Left renal pelvis (tissue), 4 donors: ENCODE measurements at places on chromosomes 11 and 22.

DNA sequence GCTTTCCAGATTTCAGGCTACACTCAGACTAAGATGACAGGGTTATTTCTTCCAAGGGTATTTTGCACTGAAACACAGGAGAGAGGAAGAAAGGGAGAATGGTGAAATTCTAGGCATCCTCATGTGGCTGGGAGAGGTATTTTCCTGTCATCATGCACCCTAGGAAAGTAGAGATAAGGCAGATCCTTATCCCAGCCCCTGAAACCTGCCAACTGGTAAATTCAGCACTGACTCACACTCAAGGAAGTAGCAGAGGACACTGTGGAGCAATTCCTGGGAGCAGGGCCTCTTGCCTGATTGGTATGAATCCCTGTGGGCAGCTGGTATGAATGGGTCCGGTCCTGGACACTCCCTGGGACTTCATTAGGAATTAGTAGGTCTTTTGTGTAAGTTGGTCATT, 37.6 kb upstream of the SLC5A1 start:
- DNase-seq = no peak

DNA sequence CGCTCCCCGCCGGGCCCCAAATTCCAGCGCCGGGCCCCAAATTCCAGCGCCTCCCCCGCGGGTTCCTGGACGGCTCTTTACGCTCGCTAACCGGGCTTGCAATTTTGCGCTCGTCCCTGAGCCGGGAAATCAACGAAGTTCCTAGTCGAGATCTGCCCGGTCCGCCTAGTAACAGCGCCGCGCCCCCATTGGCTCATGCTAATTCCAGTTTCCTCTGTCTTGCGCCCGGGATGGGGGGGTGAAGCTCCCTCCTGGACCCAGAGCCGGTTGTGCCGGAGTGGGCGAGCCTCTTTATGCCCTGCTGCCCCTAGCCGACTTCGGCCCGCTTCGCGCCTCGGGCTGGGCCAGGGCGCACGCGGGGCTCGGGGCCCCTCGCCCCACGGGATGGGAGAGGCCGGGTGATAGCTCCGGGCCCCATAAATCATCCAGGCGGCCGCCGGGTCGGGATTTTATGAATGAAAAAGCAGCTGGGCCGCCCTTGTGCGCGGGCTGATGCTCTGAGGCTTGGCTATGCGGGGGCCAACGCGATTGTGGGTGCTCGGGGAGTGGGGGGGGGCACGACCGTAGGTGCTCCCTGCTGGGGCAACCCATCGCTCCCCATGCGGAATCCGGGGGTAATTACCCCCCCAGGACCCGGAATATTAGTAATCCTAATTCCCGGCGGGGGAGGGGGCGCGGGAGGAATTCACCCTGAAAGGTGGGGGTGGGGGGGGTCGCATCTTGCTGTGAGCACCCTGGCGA, 1.8 kb upstream of the CCND1 start:
- DNase-seq = peak; percentile 93

DNA sequence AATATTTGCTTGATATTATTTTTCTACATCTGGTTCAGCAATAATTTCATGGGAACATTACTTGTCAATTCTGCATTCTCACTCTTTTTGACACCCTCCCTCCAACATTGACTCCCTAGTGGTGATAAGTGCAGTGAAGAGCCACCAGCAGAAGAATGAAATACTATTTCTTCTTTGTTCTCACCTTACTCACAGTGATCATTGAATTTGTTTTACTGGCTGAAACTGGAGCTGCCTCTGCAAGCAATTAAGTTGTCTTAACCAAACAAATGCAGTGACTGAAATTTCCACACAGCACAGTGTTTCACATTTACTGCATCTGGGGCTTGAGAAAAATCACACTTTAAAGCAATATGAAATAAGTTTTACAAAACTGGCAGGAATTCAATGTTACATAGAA, 189.8 kb downstream of the JRKL start:
- no peak for DNase-seq

- DNase-seq = no peak
Observed at GRCh38 chr11:109130910-109131309, 291.1 kb upstream of the C11orf87 start.

- no peak for DNase-seq
Observed at GRCh38 chr22:42937164-42937843, 77.6 kb downstream of the PACSIN2 start.

- no peak for DNase-seq
Observed at GRCh38 chr22:24925586-24926427, 20.7 kb downstream of the LHFPL7 start.

DNA sequence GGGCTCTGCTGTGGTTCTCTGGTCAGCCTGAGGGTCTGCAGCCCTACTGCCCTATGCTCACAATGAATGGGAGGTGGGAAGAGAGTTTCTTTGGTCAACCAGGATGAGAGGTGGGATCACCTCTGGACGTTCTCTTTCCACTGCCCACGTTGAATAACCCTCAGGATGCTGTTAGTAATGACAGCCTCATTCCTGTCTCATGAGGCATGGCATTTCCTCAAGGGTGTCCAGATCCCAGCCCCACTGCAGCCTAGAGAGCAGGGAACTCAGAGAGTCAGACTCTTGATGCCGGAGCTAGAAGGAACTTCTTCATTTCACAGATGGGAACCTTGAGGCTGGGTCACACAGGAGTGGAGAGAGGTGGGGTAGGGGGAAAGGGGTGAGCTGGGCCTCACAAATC, 196.0 kb downstream of the CEP164 start:
- no peak for DNase-seq

DNA sequence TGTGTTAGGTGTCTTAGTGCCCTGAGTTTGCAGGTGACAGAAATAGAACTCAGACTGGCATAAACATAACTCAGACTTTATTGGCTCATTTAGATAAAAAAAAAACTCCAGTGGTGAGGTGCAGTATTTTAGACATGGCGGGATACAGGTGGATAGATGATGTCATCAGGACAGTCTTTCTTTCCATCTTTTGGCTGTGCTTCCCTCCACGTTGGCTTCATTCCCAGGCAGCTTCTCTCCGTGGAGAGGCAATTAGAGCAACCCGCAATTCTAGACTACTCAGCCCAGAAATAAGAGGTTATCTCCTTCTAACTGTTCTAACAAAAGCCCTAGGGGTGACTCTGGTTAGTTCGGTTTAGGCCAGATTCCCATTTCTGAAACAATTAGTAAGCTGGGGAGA, 40.5 kb downstream of the NCAM1 start:
- DNase-seq = no peak

GRCh38 chr11:121777056-121777455, 324.3 kb upstream of the SORL1-AS1 start:
- no peak for DNase-seq

GRCh38 chr11:78354408-78355308, 63.0 kb downstream of the GAB2 start:
- DNase-seq = no peak

GRCh38 chr11:66958956-66959274, 732 bp upstream of the PC start:
- DNase-seq = no peak

DNA sequence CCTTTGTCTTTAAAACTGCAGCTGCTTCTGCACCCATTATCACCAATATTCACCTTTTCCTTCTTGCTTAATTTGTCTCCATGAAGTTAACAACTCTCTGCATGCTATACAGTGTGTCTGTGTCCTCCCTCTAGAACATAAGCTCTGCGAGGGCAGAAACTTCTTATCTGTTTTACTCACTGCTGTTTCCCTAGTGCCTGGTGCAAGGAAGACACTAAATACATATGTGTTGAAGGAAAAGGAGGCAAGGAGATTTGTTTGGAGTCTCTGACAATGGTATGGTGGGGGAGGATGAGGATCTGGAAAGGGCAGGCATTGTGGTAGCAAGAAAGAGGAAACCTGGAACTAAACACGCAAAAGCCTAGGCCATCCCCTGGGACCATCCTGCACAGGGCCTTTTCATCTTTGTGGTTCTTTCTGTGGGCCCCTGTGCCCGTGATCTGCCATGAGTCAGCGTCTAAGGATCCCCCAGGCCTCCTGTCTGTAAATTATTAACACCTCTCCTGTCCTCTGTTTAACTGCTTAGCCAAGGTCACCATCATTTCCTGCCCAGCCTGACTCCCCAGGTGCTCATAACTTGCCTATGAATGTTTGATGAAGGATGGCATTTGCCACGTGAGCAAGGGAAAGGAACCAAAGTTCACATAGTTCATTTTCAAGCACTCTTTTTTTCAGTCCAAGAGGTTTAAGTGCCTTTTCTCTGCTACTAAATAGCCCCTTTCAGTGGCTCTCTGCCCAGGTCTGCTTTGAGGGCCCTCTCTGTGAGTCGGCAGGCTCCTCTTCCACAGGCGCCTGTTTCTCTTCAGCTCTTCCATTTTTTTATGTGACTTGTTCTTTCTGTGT, 131.1 kb downstream of the RASSF10 start:
- DNase-seq = peak; percentile 61

DNA sequence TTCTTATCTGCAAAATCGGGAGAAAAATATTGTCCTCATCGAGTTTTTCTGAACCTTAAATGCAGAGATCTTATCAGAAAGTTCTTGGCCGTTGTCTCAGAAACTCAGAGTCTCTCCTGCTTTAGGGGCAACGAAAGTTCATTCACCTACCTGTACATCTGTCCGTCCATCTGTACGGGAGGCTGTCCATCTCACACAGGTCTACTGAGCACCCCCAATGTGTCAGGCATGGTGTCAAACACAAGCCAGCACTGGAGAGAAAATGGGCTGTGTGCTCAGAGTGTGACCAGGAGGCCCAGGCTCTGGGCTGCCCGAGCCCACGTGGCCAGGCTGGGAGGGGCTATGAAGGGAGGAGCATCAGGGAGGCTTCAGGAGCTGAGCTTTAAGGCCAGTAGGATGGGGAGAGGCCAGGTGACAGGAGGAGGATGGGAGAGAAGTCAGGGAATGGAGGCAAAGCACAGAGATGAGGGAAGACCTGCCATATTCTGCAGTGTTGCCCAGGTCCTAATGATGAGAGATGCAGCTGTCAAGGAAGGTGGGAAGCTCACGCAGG, 62.4 kb upstream of the MYEOV start:
- DNase-seq = no peak

DNA sequence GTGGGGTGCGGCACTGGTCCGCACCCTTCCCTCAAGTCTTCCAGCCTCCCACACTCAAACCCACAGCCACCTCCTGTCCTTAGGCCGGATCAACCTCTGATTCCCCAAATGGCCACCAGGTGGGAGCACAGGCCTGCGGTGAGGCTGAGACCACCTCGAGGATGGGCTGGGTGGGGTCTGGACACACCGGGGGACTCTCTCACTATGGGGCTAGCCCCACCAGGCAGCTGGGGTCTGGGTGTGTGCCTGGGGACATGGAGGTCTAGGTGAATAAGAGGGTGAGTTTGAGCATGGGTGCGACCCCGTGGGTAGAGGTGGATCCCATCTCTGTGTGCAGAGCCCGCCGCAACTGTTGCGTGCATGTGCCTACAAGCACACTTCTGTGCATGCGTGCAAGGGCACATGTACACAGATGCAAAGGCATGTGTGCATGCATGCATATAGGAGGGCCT, 32.6 kb downstream of the MYO18B start:
- DNase-seq = no peak

DNA sequence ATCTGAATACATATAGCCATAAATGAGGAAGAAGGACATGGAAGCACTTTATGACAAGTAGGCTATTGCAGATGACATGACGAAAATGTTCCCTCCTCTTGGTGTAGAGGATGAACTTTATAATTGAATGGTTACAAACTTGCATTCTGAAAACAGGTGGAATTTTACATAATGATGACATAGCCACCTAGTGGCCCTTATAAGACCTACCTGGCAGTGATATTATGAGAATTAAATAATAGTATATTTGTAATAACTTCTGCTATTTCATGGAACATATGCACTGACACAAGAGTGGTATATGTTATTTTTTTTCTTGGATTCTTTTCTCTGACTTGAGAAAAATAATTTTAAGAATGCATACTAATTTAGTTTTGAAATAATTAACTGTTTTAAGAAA, 22.9 kb downstream of the TRIM22 start:
- no peak for DNase-seq

DNA sequence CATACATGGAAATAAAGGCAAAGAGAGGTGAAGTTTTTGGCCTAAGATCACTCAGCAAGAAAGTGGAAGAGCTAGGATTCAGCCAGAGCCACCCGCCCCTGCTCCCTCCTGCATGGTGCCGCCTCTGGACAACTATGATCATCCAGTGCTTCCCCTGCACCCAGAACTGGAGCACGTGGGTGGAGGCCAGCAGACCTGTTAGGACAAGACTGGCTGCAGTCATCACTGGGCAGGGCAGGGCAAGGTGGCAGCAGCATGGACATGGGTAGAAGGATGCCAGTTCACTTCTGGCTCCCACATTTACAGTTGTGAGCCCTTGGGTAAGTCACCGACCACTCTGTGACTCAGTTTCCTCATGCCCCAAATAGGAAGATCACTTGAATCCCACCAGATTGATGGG, 131.0 kb downstream of the FBXO7 start:
- no peak for DNase-seq

DNA sequence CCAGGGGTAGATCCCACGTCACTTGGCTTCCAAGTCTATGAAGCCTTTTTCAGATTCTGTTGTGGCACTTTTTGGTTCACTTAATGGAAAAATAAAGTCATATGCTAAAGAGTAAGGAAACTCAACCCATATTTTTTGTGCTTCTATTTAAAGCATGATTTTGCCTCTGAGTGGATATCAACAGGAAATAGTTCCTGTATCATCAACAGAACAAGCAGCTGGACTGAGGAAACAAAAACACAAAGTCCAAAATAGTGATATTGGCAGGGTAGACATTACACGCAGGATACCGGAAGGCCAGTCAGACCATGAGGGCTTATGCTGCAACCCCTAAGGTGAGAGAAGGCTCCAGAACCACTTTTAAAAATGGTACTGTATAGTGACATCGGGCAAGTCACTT, 248.3 kb upstream of the ANO5 start:
- no peak for DNase-seq
